ENCODE measurements at places on chromosomes 2 and 18.

DNA sequence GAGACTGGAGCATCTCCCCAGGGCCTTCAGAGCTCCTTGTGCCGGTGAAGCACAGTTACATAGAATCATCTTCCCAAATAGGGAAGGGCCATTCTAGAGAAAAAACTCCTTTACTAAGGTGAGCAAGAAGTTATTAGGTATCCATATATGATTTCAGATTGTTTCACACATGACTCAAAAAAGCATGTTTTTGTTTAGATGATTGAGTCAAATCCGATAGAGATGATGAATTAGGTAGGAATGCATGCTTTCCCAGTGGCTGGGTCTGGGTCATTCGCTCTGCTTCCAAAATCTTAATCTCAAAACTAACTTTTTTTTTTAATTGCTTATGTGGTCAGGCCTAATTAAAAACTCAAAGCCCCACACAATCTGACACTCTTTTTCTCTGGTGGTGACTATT lies 3.8 kb downstream of the NT5C1B start:
- no peak for DNase-seq

DNA sequence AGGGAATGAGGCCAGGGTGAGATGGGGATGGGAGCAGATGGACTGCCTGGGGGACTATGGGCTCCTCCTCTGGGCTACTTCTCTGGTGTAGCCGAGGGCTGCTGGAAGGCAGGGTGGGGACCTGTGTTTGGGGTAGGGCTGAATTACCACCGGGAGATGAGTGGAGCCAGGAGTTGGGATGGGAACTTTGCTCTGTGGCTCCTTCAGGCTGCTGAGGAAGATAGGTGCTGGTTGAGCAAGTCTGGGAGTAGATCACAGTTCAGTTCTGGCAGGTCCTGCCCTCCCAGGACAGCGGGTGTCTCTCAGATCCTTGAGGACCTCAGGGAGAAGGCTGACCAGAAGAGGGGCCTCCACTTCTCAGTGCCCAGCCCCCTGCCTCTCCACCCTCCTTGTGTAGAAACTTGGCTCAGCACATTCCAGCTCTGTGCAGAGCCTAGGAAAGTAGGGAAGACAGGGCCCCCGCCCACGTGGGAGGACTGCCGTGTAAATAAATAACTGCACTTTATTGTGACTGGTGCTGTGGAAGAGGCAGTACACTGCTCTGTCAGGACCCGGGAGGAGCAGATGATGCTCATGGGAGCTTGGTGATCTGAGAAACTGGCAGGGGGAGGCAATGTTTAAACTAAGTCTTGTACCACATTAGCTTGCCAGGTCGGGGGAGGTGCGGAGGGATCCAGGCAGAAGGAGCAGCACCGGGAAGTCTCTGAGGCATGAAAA lies 15.3 kb downstream of the TET3 start:
- DNase-seq = no peak

DNA sequence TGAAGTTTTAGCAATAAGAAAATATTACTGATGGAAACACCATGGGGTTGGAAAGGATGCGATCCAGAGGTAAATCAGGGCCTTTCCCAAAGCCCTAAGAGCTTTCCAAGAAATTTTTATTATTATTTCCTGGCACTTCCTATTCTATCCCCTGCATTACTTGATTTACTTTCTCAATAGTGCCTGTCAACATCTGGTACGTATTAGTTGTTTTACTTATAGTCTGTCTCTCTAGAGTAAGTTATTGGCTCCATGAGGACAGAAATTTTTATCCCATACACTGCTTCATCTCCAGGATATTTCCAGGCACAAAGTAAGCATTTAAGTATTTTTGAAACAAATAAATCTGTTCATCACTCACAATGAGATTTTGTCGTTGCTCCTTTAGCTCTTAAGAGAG lies 18.1 kb downstream of the PPP4R1 start:
- DNase-seq = no peak

GRCh38 chr2:237551071-237551574 lies 15.3 kb upstream of the PRLH start:
- DNase-seq = no peak

DNA sequence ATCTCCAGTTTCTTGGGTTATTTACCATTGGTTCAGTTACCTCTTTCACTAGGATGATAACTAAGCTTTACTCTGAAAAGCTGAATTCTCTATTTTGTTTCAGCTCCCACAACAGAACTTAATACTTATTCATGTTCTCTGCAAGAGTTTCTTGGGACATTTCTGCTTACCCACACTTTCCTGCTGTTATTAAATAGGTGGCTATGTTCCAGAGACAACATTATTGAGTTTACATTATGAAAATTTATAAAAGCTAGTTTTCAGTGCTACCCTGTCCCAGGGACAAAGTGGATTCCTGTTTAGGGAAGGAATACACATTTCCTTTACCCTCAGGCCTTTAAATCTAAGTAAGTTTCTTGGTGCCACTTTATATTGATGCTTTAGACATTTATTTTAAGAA lies 7.0 kb upstream of the GPD2 start:
- no peak for DNase-seq

- no peak for DNase-seq
These were observed 20.5 kb downstream of the LNPK start for GRCh38 chr2:175981551-175981950.

GRCh38 chr2:198587240-198587639 lies 782.8 kb downstream of the PLCL1 start:
- no peak for DNase-seq

- no peak for DNase-seq
These were observed 44.9 kb downstream of the CYP27C1 start for GRCh38 chr2:127175041-127175721.

DNA sequence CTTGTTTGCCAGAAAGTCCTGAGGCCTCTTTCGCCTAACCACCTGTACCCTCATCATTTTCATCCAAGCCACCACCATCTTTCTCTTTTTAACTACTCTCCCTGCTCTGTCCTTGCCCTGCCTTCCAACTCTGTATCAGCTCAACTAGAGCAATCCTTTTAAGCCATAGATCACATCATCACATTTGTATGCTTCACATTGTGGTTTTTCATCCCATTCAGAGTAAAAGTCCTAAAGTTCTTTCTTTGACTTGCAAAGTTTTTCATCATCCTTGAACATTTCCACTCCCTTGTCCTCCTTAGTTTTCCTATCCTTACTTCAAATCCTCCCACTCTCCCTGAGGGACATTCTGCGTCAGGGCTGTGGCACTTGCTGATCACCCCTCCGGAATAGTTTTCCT lies 73.9 kb downstream of the SLC39A10 start:
- DNase-seq = no peak

DNA sequence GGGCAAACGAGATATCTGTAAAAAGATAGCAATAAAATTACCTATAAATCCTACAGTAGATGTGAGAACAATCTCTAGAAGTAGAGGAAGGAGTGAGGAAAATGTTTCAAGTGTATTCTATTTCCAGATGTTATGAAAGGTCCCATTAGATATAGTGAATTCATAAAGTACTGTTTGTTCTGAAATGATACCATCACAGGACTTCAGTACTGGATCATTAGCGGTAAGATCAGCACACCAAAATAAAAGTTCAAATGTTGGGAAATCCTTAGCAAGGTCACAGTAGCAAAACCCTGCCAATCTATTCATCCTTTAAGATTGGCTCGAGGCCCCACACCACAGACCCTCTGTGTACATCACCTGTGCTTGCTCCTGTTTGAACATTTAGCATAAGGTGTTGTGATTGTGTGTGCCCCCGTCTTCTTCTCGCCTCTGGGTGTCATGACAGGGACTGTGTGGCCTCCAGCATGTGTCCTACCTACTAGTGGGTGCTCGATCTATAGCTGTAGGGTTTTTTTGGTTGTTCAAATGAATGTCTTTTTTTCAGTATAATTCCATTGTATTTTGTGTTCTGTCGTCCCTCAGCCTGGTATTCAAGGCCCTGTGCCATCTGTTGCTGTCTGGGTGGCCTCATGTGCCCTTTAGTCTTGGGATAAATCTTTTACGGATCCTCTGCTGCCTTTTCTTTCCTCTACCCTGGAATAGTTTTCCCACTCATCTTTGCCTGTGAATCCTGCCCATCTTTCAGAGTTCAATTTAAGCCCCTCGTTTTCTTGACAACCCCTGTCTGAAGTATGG lies 9.1 kb downstream of the MFSD6 start:
- DNase-seq = no peak

GRCh38 chr2:180609626-180610340 lies 370.6 kb upstream of the UBE2E3 start:
- DNase-seq = no peak

GRCh38 chr2:160459538-160460332 lies 33.9 kb downstream of the RBMS1 start:
- no peak for DNase-seq

GRCh38 chr2:213021971-213022899 lies 129.2 kb downstream of the IKZF2 start:
- DNase-seq = no peak

DNA sequence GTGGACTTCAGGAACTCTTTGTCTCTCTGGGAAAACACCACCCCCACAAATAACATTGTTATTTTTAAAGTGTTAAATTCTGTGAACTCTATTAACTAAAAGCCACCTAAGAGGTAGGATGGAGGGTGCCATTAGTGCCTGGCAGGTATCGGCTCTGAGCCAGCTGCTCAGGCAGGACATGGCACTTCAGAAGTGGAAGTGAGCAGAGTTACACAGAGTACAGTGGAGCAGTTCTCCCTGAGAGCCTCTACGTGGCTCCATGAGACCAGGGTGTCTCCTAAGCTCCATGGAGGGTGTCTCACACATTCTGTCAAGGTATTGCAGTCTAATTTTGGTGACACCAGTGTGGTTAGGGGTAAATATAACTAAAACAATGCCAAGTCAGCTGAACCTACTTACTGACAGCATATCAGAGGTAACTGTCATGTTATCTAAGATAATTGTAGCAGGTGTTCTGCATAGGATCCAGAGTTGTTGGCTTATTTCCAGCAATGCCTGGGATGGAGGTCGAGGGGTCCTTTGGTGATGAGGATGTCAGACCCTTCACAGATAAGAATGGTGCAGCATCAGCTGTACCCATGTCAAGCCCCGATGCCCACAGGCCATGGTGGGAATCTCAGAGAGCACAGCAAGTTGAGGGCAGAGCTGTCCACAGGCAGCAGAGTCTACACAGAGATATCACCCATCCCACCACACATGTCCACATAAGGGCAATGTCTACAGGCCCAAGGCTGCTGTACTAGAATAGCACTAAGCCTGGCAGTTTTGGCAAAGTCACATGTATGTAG lies 8.6 kb upstream of the MALL start:
- no peak for DNase-seq

DNA sequence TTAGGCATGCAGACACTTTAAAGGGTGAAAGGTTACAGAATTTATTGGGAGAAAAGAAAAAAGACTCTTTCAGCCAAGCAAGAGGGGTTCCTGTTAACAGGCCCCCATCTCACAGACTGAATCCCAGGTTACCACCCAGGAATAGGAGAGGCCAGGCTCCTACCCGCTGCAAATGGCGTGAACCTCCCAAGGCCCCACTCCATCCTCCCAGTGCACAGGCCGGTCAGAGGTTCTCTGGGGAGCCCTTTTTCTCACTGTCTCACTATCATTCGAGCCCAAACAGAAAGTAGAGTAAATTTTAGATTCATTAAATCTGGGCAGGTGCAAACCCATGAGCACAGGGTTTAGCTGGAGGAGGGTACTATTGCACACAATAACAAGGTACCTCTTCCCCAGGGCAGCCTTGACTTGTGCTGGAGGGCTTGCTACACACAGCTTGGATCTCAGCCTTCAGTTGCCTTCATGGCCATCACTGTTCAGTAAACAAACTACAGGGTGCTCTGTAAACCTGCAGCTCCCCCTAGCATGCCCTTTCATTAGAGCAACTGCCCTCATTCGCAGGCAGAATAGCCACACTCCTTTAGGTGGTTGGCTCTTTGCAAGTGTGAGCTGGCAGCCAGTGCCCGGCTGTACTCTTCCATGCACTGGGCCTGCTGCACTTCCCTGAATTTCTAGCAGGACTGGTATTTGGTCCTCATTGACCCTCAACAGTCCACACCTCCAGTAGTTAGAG lies 7.3 kb upstream of the PLEK start:
- DNase-seq = peak; percentile 48

- DNase-seq = no peak
These were observed 28.4 kb upstream of the SELENOI start for GRCh38 chr2:26317377-26318105.

- DNase-seq = no peak
These were observed 172.1 kb downstream of the MREG start for GRCh38 chr2:215841175-215841816.

- DNase-seq = no peak
These were observed 62.5 kb downstream of the CAMKMT start for GRCh38 chr2:44424211-44424610.

GRCh38 chr18:396556-396955 lies 103.9 kb downstream of the COLEC12 start:
- DNase-seq = no peak

GRCh38 chr2:63477686-63478085 lies 110.6 kb downstream of the WDPCP start:
- no peak for DNase-seq

DNA sequence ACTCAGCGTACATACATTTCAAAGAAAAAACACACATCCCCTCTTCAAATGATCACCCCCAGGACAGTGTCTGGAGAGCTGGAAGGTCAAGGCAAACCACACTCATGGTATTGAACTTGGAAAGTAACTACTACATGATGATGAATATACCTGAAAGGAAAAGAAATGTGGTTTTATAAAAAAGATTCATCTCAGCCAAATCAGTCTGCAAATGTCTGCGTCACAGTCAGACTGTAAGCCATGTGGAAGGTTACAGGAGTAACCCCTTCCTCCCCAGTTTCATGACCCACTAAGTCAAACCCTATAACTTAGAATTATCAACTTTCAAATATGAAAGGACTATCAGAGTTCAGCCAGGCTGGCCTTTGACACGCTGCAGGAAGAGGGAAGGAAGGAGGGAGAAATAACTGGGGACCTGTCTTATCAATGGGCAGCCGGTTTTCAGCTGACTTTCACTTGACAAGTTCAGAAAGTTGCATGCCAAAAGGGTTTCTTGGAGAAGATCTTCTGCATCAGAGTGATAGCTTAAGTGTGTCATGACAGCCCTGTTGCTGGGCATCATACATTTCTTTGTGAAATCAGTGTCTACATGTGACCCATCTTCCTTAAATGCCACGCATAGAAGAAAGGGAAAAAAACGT lies 7.0 kb upstream of the BMP10 start:
- DNase-seq = no peak

GRCh38 chr2:189254268-189254883 lies 74.8 kb upstream of the COL5A2 start:
- peak; percentile 85 for DNase-seq

GRCh38 chr2:69693775-69694450 lies 48.0 kb upstream of the ANXA4 start:
- DNase-seq = no peak

GRCh38 chr2:234679741-234680687 lies 183.1 kb upstream of the ARL4C start:
- DNase-seq = peak; percentile 79
